Right renal pelvis (tissue), 4 donors: ENCODE measurements at places on chromosomes 4 and X.

DNA sequence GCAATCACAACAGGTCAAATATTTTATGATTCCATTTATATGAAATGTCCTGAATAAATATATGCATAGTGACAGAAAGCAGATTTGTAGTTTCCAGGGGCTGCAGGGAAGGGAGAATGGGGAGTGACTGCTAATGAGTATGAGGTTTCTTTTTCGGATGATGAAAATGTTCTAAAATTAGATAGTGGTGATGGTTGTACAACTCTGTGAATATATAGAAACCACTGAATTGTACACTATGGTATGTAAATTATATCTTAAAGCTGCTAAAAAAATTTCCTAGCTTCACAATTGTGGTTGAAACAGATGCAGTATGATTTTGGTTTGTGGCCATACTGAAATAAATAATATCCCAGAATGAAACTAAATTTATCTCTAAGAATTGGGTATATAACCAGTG, 12.9 kb upstream of the IL2 start:
- no peak for DNase-seq

DNA sequence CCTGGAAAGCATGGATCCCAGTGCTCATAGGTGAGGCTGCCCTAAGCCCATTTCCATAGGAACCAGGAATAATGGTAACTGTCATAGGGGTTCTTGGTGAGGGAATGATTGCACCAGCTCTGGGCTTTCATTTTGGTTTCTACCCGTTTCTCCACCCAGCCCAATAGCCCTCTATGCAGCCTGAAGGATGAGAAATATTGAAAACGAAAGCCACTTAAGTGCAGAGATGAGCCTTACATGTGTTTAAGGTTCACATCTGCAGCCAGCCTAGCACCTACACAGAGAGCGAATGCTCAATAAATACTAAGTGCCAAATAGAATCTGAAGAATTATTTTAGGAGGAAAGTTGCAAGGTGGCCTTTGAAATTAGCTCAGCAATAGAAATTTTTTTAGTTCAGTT, 60.4 kb downstream of the MCF2 start:
- no peak for DNase-seq

DNA sequence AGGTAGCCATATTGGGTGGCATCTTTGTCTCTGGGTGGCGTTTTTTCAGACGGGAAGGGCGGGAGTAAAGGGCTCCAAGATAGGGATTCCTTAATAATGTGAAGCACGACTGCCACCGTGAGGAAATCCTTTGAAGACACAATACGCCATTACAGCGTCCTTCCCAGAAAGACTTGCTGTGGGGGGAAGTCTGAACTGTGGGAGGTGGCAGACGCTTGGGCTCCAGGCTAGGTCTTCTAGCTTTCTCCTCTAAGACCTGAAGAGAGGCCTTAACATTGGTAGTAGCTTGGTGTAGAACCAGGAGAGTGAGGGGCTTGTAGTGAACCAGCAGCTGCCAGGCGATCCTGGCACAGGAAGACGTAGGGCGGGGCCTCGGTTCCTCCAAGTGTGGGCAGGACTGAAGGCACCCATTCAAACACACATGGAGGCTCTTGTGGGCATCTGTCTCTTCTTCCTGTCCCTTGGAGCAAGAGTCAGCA, 197.3 kb downstream of the OR13H1 start:
- DNase-seq: no peak

- no peak for DNase-seq
These were observed 54.5 kb downstream of the LDB2 start for GRCh38 chr4:16843831-16844508.

GRCh38 chr4:73528171-73528570, 46.6 kb downstream of the AFM start:
- DNase-seq: no peak

DNA sequence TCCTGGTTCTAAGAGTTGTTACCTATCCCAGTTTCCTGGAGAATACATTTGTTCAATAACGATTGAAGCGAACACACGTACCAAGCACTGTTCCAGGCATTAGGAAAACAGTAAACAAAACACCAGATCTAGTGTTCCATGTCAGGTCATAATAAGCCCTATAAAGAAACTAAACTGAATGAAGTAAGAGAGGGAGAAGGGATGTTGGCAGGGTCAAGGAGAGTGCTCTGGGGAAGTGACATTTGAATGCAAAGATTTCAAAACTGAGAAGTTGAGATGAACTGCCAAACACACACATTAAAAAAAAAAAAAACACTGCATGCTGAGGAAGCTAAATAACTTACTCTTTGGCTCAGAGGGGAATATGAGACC, 14.4 kb upstream of the ENAM start:
- DNase-seq: no peak

DNA sequence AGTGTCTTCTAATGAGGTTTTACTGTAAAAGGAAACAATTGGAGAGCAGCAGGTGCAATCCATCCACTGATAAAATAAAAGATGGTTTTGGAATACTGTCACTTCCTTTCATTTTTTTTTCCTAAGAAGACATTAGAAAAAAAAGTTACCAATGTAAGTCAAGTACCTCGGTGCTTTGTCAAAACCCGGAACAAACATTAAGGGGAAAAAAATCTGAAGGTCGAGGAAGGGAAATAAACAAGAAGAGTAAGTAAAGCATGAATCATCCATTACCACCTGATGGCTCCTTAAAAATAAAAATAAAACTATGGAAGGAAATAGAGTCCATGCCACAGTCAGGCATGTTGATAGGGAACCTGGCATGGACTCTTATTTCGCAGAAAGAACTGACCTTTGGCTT, 15.3 kb upstream of the XPNPEP2 start:
- DNase-seq: no peak

- no peak for DNase-seq
These were observed 58.6 kb upstream of the ETNPPL start for GRCh38 chr4:108821351-108821930.

DNA sequence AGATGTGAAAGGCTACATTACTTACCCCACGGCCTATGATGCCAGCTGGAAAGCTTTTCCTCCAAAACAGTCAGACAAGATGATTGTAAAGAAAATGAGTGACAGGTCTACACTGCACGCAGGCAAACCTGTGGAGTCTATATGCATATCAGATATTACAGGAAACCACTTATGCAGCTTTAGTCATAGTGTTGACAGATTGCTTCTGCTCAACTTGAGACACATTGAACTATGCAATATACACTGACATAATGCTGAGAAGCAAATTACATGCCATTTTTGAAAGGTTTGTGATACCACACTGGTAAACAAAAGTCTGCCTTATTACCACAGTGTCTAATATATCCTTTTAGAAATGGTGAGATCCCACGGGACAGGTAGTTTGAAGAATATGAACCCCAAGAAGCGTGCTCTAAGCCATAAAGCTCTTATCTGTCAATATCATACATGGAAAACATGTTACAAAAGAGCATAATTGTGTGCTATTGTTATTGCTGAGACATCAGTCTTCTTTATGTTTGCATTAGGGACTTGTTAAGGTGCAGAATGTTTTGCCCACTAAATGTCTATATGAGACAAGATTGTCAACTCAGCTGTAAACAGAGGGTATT, 1835.8 kb upstream of the TENM3 start:
- DNase-seq: no peak

DNA sequence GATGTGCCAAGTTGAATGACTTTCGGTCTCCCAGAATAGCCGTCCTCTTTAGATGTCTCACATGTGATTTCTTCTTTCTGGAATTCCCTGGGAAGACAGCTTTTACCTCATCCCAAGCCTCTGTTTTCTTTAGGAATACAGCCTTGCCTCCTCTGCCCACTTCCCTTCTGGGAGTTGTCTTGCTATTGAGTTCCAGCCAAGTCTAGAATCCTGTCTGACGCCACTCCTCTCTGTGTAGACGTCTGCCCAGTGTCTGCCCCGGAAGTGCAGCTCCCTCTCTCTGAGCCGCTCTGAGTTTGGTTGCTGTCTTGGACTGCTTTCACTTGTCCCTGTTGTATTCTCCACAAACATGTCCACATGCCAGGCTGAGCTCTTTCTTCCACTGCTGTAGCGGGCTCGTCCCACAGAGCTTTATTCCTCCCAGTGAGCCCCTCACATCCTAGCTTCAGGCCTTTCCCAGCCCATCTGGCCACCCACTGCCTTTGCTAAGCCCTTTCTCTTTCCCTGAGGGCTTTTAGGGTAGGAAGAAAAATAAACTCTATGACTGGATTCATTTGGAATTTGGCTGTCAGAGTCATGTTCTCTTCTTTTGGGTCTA, 9.0 kb upstream of the IGFBP7 start:
- DNase-seq: no peak

DNA sequence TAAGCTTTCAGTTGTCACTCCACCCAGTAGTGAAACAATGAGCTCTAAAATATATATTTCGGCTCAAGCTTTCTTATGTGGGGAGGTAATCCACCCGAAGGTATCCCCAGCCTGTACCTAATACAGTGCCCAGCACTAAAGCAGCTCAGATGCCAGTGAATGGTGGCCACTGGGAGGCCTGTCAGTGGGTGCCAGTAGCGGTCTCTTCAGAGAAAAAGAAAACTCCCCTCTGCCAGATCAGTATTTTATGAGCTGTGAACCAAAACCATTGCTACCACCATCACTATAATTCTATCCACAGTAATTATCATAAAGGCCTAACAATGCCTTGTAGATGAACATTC, 835 bp upstream of the NFKB1 start:
- no peak for DNase-seq

- no peak for DNase-seq
These were observed 18.4 kb upstream of the SMIM10L2A start for GRCh38 chrX:135403374-135403773.

- no peak for DNase-seq
These were observed 161.3 kb upstream of the USP38 start for GRCh38 chr4:143023239-143023918.

DNA sequence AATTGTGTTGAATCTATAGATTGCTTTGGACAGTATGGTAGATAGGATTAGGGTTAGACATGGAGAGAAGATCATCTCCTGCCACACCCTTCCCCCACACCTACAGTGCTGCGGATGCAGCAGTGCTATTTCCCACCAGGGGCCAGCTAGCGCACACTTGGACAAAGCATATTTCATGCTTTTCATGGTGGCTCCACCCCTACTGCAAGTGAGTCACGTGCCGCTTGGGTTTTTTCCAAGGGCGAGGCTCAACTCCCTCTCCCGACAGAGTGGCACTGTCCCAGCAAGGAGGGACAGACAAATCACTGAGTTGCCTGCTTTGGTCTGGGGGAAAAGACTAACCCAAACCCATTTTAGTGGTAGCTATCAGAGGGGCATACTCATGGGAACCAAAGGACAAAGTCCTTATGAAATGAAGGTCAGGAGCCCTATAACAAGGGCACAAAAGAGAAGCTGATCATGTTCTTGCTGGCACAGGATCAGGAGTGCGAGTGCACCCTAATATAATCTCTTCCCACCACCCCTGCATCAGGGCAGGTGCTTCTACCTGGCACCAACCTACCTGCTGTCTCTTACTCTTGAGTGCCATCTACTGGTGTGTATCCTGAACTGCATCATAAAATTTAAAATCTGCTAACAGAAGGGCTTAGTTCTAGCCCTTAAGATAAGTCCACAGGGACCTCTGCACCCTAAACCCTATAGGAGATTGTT, 55.1 kb upstream of the PGAM4 start:
- no peak for DNase-seq

DNA sequence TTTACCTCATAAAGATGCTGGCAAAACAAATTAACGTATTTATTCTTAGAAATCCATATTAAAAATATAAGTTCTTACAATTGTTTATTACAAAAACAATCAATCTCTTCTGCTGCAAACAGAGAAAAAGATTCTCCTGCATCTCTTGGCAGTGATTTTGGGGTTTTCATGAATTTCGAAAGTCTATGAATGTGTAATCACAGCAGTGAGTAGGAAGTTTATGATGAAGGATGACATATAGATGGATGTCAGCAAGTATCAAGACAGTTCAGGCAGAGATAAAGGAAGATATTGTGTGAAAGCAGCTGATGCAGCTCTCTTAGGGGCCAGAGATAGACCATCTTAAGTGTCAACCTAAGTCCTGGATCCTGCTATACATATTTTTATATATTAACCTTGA, 196.9 kb upstream of the BANK1 start:
- DNase-seq: no peak

GRCh38 chr4:41550308-41550707, 12.4 kb downstream of the LIMCH1 start:
- no peak for DNase-seq

GRCh38 chrX:148371291-148371690, 129.1 kb upstream of the AFF2 start:
- DNase-seq: no peak

DNA sequence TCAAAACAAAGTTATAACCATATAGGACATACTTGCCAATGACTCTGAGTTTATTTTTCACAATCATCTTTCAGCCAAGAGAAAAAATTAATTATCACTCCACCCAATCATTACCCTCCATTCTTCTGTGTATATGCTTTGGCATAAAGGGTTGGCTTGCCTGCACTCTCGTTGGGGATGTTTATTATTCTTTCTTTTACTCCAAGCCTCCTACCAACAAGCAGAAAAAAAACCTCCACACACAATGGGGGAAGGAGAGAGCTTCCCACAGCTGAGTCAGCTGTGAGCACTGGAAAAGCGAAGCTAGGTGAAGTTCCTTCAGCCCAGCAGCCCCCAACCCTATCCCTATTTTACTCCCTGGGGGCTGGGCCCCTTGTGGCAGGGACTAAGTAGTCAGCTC, 1.5 kb downstream of the OPHN1 start:
- DNase-seq: no peak

- DNase-seq: peak; percentile 57
These were observed 113.9 kb upstream of the VAMP7 start for GRCh38 chrX:155767051-155767875.

GRCh38 chr4:186693159-186693815, 30.4 kb downstream of the FAT1 start:
- DNase-seq: no peak

GRCh38 chrX:386768-387575, at the start of gene PPP2R3B:
PPP2R3B (minus strand) TSS chrX:386907; CDS start chrX:386691, 216 bp downstream.
- DNase-seq: peak; percentile 94
